ENCODE measurements at places on chromosomes 5 and 9. TPM values are rescaled to one million over a fixed set of nuclear protein-coding genes. Genes with fewer than 3 reads are reported as not detected.

Gene HAPLN1
- 3.5 TPM for total RNA-seq

Gene ADAMTSL1
- total RNA-seq: 50.4 TPM

Gene SNCB
- not detected for total RNA-seq

Gene CDH10
- not detected for total RNA-seq

Gene CCL21
- 29.1 TPM for total RNA-seq

Gene ANKDD1B
- 2.1 TPM for total RNA-seq

Measured in aorta (tissue), 5 donors.